ENCODE measurements at places on chromosomes 11 and 22.
A peak's percentile ranks its signal among the peaks of the same experiment; 100 is the strongest.

DNA sequence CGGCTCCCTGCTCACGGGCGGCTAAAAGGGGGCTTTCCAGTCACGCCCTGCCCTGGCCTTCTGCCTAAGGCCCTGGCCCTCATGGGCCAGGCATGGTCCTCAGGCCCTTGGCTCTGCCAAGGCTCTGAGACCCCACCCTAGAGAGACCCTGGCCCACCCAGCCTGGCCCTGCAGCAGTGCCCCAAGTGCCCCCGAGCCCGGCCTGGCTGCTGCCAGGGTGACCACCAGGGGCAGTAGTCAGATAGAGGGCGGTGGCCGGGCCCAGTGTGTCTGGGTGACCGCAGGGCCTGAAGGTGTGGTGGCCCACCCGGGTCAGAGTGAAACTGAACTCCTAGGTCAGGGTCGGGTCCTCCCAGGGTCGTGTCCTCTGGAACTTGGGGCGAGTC is 29.4 kb upstream of the CCDC188 start:
- no peak for DNase-seq

- DNase-seq: no peak
Observed at GRCh38 chr22:41217553-41218157, 12.5 kb downstream of the L3MBTL2 start.

DNA sequence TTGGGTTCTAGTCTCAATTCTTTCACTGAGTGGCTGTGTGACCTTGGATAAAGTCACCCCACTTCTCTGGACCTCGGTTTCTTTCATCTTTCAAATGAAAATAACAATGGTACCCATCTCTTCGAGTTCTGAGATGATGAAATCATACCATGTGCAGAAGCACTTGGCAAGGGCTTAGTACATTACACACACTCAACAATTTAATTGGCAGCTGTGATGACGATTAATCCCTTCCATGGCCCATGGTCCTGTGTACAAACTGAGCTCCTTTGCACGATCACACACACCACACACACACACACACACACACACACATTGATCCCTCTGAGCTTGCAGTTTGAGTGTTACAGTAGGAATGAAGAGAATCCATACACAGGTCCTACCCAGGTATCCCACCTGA is 103.4 kb upstream of the ASPHD2 start:
- DNase-seq: no peak

DNA sequence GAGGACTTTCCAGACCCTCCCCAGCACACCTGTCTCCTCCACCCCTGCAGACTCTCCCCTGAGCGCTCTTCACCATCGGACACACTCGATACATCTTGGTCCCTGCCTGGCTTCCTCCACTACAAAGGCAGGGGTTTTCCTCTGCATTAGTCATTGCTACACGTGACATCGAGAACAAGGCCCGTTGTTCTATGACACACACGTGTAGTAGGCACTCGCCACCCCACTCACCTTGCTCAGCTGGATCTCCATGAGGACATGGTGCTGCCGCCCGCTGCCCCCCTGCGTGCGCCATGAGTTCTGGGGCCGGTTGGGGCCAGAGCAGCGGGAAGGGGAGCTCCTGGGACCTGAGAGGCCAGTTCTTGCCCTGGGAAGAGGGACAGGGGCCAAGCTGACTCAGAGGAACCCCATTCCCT is 16.7 kb downstream of the ATG2A start:
- peak; percentile 57 for DNase-seq

GRCh38 chr11:33616552-33616951 is 84.1 kb downstream of the C11orf91 start:
- DNase-seq: no peak

DNA sequence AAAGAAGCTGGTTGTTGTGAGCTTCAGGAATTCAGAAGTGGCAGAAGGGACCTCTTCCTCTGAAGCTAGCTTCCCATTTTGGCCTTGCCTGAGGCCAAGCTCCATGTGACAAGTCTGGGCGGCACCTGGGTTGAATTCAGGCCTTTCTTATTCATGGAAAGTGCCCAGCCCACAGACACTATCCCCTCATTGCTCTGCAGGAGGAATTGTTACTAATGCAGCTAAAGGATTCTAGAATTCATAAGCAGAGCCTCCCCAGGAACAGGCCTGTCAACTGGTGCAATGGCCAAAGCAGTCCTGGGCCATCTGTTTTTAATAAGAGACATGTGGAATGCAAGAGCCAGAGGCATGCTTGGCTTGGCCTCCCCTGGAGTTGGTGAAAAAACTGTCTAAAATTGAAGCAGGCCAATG is 71.4 kb downstream of the SLC1A2 start:
- DNase-seq: no peak

DNA sequence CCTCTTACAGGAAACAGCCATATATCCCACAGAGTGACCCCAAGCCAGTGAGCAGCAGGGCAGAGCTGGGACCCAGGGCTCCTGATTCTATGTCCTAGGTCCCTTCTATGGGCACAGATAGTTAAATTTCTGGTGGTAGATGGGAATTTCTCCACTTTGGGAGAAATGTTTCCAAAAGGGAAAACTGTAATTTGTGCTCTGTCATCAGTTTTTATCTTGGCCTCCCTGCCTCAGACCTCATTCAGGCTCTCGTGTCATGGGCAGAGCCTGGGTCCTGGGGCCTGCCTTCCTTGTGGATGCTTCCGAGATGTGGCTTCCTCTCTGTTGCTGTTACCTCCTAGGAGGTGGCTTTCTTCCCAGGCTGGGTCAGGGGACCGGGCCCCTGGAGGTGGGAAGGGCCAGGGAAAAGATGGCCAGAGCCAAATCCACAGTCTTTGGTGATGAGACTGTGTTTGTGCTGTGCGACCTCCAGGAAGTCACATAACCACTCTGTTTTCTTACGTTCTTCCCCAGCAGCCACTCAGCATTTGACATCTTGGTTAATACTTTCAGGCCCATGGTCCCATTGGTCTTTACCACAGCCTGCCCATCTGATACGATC is 8.6 kb downstream of the LRRC32 start:
- DNase-seq: no peak

GRCh38 chr11:92632495-92632894 is 337.0 kb upstream of the MTNR1B start:
- no peak for DNase-seq

- no peak for DNase-seq
Observed at GRCh38 chr11:13117344-13117743, 108.2 kb downstream of the RASSF10 start.

DNA sequence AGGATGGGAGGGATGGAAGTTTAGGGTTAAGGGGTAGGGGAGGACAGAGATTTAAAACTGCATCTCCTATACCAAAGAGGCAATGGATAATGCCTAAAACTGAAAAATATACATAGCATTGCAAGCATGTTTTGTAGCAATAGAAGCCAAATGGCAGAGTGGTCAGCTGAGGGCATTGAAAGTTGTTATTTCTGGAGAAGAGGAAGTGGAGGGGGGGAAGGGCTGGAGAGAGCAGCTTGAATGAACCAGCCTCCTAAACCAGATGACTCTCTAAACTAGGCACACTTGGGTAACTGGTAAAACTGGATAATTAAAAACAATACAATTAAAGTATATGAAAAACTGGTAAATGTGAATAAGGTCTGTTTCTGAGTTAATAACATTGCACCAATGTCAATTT is 70.3 kb upstream of the TP53I11 start:
- DNase-seq: no peak

DNA sequence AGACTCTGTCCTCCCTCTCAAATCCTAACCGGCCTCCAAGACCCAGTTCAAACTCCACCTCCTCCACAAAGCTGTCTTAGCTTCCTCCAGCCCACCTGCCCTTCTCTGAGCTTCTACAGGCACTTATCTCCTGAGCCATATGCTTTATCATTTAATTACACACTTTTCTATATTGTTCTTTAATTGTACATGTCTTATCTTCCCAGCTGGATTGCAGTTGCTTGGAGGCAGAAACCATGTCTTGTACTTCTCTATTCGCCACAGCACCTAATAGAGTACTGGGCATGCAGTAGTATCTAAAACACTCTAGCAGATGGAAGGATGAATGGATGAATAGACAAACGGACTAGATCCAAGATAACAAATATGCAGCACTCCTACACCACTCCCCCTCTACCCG is 11.3 kb downstream of the TRIM29 start:
- DNase-seq: no peak

DNA sequence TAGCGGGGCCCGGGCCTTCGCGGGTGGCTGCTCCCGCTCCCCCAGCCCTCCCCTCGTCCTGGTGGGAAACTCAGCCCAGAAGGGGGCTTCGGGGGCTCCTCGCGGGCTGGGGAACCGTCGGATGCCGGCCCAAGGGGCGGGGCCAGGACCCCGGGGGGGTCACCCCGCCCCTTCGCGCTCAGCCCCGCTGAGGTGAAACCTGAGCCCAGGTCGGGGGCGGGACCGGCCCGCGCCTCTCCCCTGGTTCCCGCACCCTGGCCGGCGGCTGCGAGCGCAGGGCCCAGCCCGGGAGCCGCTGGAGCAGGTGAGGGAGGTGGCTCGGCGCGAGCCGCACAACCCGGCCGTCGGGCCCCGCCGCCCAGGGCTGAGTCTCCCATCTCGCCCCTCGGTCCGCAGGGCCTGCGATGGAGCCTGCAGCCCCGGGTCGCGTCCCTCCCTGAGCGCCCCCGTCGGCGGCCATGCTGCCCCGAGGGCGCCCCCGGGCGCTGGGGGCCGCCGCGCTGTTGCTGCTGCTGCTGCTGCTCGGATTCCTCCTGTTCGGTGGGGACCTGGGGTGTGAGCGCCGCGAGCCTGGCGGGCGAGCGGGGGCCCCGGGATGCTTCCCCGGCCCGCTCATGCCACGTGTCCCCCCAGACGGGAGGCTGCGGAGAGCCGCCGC is at the start of gene LARGE2:
Gene LARGE2 (plus strand): TSS at position 232 of the 658 bp plus-strand sequence. CDS start 227 bp downstream, at position 459.
- DNase-seq: no peak

DNA sequence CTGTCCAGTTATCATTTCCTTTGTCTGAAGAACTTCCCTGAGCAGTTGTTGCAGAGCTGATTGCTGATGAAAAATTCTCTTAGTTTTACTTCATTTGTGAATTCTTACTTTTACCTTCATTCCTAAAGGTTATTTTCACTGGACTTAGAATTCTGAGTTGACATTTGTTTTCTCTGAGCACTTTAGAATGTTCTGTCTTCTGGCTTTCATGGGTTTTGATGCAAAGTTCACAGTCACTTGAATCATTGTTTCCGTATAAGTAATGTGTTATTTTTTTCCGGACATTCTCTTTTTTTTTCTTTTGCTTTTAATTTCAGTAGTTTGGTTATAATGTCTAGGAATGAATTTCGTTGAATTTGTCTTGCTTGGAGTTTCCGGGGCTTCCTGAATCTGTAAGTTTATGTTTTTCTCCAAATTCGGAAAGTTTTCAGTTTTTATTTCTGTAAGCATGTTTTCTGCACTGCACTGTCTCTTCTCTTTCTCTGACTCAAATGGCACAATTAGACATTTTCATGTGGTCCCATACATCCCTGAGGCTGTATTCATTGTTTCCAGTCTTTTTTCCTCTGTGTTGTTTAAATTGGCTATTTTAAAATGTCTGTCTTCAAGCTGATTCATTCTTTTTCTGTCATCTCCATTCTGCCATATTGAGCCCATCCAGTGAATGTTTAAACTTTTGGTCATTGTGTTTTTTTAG is 68.5 kb upstream of the NARS2 start:
- DNase-seq: no peak

DNA sequence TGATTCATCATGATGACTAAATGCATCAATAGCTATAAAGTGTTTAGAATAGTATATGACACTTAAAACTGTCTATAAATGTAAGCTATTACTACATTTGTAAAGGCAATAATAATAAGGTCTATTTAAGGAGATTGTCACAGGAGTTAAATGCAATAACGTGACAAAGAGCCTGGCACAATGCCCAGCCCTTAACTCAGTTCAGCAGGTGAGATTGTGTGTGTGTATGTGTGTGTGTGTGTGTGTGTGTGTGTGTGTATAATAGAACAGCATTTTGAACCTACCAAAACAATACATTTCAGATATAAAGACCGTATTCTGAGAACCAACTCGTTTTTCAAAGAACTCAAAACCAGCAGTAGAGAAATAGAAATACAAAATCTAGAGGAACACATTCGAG is 177.5 kb downstream of the MYO18B start:
- no peak for DNase-seq

DNA sequence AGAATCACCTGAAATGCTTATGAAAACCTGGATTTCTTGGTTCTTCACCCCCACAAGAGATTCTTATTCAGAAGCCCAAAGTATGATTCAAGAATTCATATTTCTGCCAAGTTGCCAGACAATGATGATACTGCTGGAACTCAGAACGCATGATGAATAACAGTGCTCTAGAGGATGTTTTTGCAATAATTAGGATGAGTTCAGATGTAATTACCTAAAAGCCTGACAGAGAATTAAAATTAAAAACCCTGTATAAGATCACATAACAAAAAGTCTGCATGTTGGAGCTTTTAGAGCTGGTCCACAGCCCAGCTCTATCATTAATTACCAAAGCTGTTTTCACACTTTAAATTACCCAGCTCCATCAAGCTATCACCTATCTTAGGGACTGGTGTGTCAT is 211.8 kb downstream of the LUZP2 start:
- no peak for DNase-seq

- no peak for DNase-seq
Observed at GRCh38 chr11:119750056-119750455, 21.1 kb upstream of the NECTIN1 start.

- DNase-seq: no peak
Observed at GRCh38 chr11:19723572-19724342, 11.1 kb downstream of the NAV2 start.

DNA sequence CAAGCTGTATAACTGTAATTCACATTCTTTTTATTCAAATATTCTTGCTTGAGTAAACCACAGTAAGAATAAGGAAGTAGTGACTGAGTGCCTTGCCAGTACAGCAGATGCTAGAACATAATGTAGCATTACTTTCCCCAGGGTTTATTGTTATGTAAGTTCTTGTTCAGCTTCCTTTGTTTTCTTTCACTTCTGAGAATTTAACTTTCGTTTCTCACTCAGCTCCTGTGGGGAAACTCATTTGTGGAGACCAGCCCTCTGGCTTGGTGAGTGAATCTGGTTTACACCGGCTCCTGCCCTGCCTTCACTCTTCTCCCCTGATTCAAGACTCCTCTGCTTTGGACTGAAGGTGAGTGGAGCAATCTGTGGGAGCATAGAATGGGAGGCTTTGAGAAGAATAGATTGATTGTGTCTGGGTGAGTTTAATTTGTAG is at the start of gene TRIM22:
Gene TRIM22 (plus strand): TSS at position 240 of the 433 bp plus-strand sequence. CDS start 6,443 bp downstream, outside the sequence.
- DNase-seq: peak; percentile 34

DNA sequence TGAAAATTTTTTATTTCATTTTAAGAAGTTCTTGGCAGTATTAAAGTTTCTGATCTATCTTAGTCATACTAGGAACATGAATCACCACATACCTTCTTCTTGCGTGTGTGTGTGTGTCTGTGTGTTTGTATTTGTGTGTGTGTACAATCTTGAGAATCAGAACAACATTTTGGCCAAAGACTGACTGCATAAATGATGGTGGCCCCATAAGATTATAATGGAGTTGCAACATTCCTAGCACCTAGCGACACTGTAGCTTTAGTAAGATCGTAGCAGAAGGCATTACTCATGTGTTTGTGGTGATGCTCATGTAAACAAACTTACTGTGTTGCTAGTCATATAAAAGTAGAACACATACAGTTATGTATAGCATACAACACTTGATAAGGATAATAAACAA is 205.4 kb downstream of the FAM76B start:
- no peak for DNase-seq

- no peak for DNase-seq
Observed at GRCh38 chr11:71406681-71407080, 41.5 kb downstream of the DHCR7 start.

Data from stimulated activated CD4-positive, alpha-beta T cell treated with anti-CD3 and anti-CD28 coated beads, Interleukin-4, amount 100 ng/mL, for 48 hours (primary cell).